ENCODE measurements at places on chromosomes 13 and 19. TPM values are rescaled to one million over a fixed set of nuclear protein-coding genes. Genes with fewer than 3 reads are reported as not detected.

GIPR gene
- total RNA-seq: 0.16 TPM

FDX2 gene
- total RNA-seq: 40.2 TPM

DNA sequence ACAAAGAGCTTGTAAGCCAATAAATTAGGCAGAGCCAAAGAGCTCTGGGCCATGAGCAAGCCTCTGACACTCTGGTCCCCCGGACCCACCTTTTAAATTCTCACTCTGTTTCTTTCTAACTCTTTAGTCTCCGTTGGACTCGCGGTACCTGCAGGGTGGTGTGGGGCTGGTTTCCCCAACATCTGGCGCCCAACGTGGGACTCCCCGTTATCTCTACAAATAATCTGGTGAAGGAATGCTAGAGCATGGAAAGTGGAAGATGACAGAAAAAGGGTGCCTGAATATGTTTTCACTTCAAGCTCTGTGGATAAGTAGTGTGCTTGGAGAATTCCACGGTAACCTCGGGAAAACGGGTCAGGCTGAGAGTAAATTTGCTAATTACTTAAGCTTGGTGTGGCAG lies 36.5 kb upstream of the CYP2B6 start:
- H3K27me3 ChIP-seq: no peaks in the 10 kb centered on the region
- no peak overlapping the region for H3K27ac ChIP-seq
- H3K4me3 ChIP-seq: no peak overlapping the region

GRCh38 chr13:19184176-19184575 lies 2.6 kb upstream of the TUBA3C start:
- no peak overlapping the region for H3K27ac ChIP-seq
- no peaks in the 10 kb centered on the region for H3K36me3 ChIP-seq
- peak; percentile 13 for DNase-seq
- no peaks in the 10 kb centered on the region for H3K4me1 ChIP-seq

DNA sequence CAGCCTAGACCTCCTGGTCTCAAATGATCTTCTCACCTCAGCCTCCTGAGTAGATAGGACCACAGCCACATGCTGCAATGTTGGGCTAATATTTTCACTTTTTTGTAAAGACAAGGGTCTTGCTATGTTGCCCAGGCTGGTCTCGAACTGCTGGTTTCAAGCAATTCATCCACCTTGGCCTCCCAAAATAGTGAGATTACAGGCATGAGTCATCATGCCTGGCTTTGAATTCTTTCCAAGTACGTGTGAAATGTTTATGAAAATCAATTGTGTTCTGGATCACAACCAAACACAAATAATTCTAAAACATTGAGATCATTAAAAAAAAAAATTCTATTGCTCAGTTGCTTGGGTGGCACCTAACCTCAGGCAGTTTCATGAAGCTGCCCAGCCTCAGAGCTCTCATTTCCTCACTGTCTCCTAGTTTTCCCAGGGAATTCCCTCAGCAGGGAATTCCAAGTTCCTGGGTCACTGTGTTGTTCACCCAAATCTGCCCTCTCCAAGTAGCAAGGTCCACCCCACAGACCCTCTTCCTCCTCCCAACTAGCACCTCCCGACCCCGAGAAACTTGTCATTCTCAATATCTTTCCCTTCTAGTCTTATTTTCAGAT lies 44.8 kb downstream of the ING1 start:
- DNase-seq: no peak
- H3K4me1 ChIP-seq: no peaks in the 10 kb centered on the region
- H3K27ac ChIP-seq: no peak overlapping the region
- no peak overlapping the region for H3K4me3 ChIP-seq

DNA sequence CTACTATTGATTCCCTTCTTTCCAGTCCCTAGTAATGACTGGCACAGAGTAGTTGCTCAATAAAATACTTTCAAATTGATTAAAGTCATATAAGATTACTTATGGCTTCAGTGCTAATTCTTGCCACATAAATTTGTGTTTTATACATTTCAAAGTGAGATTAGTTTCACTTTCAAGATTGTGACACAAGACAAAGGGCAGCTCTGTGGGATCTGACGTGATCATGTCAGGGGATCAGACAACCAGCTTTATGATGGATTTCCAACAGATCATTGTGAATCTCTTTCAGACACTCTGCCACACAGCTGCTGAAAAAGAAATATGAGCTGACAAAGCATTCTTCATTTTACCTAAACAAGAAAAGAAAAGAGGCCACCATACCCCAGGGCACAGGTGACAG lies 73.4 kb upstream of the POMP start:
- H3K27me3 ChIP-seq: no peaks in the 10 kb centered on the region
- H3K4me1 ChIP-seq: peaks cover 6% of the 10 kb centered on the region
- no peak overlapping the region for H3K4me3 ChIP-seq
- no peak overlapping the region for H3K27ac ChIP-seq
- no peak for DNase-seq
- no peaks in the 10 kb centered on the region for H3K36me3 ChIP-seq

KCNJ14 gene
- total RNA-seq: 2.2 TPM

DNA sequence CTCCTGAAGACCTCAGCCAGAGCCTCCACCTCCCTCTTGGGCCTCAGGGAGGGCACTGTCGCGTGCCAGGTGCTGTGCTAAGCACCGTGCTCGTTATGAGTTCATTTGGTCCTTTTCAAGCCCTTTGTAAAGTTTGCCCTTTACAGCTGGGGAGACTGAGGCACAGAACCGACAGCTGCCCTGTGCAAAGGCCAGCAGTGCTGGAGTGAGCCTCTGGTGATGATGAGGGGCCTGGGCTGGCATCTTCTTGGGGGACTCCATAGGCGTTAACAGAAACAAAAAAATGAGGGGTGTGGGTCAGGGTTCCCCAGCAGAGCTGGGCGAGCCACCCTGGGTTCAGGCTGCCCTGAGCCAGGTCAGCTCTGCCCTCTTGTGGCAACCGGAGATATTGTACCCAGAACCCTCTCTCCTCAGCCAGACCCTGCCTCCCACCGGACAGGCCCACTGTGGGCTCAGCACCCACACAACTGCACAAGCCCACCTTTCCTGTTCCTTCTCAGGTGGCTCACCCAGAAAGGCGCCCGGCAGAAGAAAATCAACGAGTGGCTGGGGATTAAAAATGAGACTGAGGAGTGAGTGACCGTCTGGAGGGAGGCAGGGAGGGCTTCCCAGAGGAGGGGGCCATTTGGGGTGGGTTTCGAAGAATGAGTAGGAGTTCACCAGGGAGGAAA lies 5.5 kb upstream of the IFI30 start:
- peaks cover 1% of the 10 kb centered on the region for H3K4me1 ChIP-seq
- H3K4me3 ChIP-seq: no peak overlapping the region
- H3K27me3 ChIP-seq: no peaks in the 10 kb centered on the region

ADM5 gene
- total RNA-seq: 2.9 TPM

DNA sequence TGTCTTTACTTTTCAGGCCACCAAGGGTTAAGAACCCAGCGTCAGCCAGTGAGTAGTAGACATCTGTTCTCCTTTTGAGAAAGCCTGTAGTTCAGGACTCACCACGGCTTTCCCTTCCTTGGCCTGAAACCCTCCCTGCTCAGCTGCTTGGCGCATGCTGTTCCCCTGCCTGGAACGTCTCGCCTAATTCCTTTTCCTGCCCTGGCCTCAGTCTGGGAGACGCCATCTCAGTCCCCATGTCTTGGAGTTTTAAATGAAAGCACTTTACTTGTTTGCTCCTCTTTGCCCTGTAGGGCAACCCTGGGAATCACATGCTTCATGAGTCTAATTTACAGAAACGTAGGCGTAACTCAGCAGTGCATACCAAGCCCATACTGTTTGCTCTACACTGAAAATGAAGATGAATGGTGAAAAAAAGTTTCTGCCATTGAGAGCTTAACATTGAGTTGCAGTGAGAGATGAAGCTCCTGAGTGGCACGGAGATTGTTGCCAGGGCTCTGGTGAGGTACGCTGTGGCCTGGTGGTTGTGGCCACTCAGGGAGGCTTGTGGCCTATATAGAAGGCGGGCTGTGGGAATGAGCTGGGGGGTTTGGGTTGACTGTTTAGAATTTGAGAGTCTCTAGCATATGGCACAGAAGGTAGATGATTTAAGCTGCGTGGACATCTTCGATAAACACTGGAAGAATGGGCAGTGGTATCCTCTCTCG lies 52.8 kb downstream of the GATAD2A start:
- no peaks in the 10 kb centered on the region for H3K27me3 ChIP-seq
- H3K27ac ChIP-seq: no peak overlapping the region
- H3K36me3 ChIP-seq: no peaks in the 10 kb centered on the region
- no peak for DNase-seq

GRCh38 chr13:43390619-43391018 lies 367.2 kb downstream of the DNAJC15 start:
- H3K27ac ChIP-seq: no peak overlapping the region
- no peaks in the 10 kb centered on the region for H3K36me3 ChIP-seq
- no peaks in the 10 kb centered on the region for H3K27me3 ChIP-seq
- DNase-seq: no peak
- no peak overlapping the region for H3K4me3 ChIP-seq
- H3K4me1 ChIP-seq: no peaks in the 10 kb centered on the region

DNA sequence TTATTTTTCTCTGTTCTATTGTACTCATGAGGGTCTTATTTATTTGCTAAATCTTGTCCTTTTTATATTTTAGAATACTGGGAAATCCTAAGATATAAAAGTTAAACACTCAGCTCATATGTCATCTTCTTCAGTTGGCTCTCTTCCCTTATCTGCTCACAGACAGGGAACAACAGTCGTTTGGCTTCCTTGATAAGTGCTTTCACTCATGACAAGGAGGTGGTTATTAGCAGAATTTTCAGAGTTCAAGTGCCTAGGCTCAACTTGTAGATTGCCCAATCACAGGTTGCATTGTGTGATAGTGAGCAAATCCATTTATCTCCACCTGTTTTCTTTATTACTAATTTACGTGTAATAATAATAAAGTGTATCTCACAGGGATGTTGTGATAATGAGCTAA lies 620.3 kb upstream of the PCDH20 start:
- no peaks in the 10 kb centered on the region for H3K36me3 ChIP-seq
- no peak for DNase-seq
- no peak overlapping the region for H3K27ac ChIP-seq
- no peak overlapping the region for H3K4me3 ChIP-seq
- H3K27me3 ChIP-seq: no peaks in the 10 kb centered on the region

SLC25A23 gene
- total RNA-seq: 34.3 TPM

Data from testis (tissue), 5 donors.